ENCODE measurements at places on chromosomes 7 and 10.
A peak's percentile ranks its signal among the peaks of the same experiment; 100 is the strongest.

DNA sequence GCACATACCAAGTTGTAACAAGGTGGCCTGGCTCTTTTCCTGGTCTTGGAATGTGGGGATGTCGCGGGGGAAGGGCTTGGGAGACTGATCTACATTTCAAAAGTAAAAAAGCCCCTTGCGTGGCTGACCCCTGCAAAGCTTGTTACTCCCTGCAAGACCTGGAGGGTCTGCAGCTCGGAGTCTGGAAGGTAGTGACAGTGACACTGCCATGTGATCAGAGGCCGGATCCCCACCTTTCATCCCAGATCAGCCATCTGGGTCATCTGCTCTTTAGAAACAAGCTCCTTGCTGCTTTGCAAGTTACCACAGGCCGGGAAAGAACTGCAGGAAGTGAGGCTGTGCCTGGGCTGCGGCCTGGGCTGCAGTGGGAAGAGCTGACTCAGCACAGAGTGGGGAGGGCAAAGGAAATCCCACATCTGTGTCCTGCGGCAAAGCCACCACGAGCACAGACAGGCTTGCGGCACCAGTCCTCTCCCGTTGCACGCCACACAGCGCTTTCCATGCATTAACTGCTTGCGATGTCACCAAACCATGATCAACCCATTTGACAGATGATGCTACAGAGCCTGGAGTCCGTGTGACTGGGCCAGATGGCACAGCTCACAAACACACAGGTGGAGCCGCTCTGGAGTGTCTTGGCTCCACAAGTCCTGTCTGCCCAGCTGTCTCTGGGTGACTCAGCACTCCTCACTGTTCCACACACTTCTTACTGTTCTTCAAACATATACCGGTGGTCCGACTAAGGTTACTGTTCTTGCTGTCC, 97.7 kb downstream of the SH3PXD2A start:
- DNase-seq = no peak

GRCh38 chr7:93165447-93165846, 17.3 kb upstream of the SAMD9L start:
- no peak for DNase-seq

DNA sequence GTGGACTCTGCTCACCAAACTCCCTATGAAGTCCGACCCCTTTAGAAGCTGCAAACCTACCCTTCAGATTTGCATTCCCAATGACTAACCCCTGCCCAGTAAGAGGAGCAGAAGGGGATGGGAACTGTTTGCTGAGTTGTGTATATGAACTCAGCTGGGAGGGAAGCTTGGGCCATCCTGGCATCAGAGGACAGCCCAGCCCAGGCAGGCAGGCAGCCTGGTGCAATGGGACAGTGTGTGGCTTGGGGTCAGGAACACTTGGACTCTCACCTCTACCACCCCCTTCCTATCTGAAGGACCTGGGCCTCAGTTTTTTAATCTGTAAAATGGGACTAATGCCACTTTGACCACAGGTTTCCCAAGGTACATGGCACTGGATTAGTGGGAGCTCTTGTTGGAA, 147.4 kb upstream of the GPR26 start:
- DNase-seq = no peak

DNA sequence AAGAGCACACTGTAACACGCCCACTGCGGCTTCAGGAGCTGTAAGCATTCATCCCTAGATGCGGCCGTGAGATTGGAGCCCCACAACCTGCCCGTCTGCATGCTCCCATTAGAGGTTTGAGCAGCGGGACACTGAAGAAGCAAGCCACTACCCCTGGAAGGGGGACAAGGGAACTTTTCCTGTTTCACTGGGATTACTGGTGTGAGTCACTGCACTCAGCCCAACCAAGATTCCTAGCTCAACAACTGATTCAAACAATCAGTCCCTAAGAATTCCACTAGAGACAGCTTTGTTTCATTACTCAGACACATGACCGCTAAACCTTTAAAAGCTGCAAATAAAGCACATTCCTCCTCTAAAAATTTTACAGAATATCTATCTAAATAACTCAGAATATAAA, 69.8 kb downstream of the ORC5 start:
- no peak for DNase-seq

- DNase-seq = no peak
Measured at GRCh38 chr10:32241946-32242345, 105.0 kb downstream of the EPC1 start.

DNA sequence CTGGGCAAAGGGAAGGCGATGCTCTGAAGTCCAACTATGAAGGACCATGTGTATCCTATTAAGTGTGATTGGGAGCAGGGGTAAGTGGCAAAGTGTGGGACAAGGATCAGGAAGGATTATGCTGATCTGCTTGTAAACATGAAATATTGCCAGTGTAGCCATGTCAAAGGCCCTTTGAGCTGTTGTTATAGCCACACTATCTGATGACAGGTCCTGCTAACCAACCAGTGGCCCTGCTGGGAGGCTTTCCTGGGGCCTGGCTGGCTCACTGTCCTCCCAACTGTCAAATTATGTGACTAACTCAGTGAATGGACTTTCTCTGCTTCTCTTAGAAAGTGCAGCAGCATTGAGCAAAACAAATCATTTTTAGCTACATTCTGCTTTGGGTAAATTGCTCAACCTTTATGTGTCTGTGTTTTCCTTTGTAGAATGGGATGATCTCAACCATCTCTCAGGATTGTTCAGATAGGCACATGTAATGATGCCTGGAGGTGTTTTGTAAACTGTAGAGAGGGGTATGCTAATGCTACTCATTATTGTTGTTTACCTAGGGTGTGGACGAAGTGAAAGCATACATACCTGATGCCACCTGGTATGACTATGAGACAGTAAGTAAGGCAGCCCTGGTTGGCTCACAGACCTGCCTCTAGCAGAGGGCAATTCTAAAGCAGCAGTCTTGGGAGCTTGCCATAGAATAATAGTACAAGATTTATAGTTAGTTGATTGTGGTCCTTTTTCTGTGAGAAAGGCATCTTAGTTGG, 47.4 kb downstream of the MGAM2 start:
- DNase-seq = no peak

DNA sequence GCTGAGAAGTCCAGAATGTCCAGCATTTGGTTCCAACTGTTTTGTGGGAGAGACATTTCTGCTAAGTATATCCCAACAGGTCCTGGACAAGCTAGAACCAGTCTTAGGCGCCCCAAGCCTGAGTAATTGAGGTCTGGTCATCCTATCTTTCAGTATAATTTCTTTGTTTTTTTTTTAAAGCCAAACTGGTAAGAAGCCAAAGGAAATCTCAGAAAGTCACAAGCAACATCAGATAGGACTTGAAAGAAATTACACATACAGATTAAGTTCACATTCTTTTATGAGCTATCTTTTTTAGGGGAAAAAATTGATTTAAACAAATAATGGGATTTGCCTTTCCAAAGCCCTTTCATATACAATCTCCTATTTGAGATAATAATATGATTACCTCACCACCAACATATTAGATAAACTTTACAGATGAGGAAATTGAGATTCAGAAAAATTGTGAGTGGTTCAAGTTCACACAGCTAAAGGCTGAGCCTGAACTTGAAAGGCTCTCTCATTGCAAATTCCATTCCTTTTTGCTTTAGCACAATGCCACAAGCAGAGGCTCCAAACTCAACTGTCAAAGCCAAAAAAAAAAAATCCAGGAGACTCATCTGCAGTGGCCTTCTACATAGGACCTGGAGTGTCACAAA, 15.0 kb downstream of the PDLIM1 start:
- no peak for DNase-seq

DNA sequence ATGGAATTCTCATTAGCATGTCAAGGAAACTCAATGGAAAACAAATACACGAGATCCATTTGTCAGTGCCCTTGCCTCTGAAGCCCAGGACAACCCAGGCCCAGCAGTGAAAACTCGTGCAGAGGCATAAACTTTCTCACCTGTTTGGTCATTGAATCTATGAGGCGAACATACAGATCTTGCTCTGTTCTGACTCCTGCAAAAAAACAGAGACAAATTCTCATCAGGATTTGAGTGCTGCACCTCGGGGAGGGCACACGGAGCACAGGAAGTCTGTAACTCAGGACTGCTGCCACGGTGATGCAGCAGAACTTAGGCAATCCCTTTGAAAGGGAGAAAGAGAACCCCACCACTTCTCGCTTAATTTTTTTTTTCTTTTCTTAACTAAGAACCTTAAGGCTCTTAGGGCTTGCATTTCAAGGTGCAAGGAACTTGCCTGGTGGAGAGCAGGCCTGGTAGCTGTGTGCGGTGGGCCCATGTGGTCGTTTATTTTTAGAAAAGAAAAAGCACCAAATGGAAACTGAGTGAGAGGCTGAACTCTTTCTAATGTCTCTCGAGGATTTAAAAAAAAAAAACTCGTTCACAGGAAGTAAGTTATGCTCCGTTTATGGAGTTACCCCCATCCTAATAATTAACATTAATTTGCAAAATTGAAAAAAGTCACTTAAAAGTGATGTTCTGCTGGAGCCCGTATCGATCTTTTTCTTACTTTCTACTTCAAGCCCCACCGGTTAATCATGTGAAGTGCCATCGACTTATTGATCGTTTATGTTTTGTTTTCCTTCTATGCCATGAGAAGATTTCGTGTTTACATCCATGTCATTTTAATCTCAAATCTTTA, 1.8 kb downstream of the EBF3 start:
- DNase-seq = no peak

DNA sequence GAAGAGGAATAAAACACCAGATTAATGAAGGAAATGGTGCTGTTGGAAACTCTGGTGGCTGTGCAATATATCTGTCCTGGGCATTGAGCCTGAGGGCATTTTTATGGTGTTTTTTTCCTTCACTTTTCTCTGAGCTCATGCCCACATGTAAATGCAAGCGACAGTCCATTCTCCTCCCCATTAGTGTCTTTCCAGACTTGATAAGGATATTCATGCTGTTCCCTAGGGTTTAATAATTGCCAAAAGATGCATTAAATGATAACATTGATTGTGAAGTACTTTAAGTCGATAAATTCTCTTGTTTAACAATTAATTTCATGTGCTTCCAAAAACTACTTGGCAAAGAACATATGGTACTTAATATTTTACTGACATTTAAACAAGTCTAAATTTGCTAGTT, 384.7 kb downstream of the MDFIC start:
- DNase-seq = no peak

GRCh38 chr7:51430480-51431086, 114.0 kb upstream of the COBL start:
- peak; percentile 89 for DNase-seq

DNA sequence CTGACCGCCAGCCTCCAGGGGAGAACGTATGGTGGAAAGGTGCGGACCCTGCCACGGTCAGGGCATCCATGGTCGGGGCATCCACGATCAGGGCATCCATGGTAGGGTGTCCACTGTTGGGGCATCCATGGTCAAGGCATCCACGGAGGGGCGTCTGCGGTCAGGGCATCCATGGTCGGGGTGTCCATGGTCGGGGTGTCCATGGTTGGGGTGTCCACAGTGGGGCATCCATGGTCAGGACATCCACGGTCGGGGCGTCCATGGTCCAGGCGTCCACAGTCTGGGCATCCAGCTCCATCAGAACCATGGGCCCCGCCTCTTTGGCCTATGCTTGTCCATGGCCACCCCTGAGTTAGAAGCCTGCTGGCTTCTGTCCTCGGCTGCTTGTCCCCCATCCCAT, 148.1 kb downstream of the ADARB2 start:
- no peak for DNase-seq

DNA sequence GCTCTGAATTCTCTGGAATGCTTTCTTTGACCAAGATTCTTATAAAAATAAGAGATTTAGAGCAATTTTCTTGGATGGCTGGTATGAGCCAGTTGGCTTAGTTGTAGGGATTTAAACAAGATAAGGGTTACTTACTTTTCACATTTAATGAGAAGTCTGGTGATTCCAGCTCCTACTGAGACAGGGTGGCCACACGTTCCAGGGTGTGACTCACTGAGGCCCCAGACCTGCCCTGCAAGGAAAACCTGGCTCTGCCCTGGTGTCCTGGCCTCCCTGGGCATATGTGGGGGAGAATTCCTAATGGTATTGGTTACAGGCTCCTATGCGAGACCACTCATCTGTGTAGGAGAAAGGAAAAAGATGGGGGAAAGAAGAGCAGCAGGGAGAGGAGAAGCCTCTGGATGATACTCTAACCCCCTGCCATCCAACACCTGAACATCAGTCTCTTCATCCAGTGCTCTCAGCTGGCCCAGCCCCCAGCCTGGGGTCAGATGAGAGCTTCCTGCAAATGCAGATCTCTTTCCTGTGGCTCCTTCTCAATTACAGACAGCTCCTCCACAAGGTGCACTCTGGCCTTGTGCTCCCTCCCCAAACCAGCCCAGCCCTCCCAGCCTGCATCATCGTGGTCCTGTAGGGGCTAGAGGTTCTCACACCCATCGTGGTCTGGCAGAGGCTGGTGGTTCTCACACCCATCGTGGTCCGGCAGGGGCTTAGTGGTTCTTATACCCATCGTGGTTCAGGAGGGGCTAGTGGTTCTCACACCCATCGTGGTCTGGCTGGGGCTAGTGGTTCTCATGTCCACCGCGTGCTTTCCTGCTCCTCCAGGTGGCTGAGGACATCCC, 139.9 kb downstream of the EGFR start:
- no peak for DNase-seq

DNA sequence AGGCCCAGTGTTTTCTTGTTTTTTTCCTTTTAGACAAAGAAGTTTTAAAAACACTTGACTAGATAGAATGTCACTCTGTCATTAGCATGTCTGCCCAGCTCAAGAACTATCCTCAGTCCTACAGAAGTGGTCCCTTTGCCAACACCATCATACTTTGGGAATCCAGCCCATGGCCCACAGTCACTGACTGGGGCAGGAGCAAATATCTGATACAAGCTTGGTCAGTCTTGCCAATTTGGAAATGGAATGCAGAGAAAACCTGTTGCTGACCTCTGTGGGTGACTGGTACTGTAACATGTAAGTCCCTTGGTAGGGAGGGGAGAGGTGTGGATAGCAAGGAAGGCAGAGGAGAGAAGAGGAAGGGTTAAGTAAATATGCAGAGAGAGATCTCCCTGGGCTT, 47.8 kb downstream of the IPMK start:
- no peak for DNase-seq

DNA sequence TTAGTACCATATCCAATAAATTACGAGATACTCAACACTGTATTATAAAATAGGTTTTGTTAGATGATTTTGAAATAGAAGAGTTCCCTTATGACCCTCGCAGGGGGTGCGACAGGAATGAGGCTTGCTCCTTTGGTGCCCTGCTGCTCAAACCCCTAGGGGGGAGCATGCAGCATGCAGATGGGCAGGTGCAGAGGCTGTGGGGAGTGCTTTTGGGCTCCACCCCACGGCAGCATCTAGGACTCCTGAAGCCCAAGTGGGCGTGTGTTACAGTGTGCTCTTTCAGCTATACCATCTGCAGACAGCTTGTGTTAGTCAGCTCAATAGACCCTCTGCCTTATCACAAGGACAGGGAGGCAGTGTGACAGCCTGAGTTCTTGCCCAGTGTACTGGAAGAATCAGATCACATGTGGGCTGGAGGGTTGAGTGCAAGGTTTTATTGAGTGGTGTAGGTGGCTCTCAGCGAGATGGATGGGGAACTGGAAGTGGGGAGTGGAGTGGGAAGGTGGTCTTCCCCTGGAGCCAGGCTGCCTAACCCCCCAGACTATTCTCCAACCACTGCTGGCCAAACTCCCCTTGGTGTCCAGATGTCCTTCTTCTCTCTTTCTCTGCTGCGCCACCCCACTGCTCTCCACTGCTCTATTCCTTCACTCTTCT, 3.1 kb upstream of the MRC1 start:
- no peak for DNase-seq

GRCh38 chr7:11232462-11232861, 258.8 kb downstream of the PHF14 start:
- DNase-seq = no peak

GRCh38 chr7:1368682-1369571, 90.3 kb downstream of the MICALL2 start:
- no peak for DNase-seq

Data from HT-29 (cell line).